ENCODE measurements at places on chromosomes 2 and 18. TPM values are rescaled to one million over a fixed set of nuclear protein-coding genes. Genes with fewer than 3 reads are reported as not detected.

The SERPINB12 gene
- total RNA-seq: 0.48 TPM

The SIX3 gene
- total RNA-seq: not detected

The HOXD11 gene
- 0.96 TPM for total RNA-seq

The TLX2 gene
- total RNA-seq: not detected

The MERTK gene
- 2.2 TPM for total RNA-seq

The RGPD3 gene
- 0.21 TPM for total RNA-seq

The KCNF1 gene
- 0.48 TPM for total RNA-seq

The SERPINB13 gene
- 9.2 TPM for total RNA-seq
